ENCODE measurements at places on chromosomes 4 and X.

GRCh38 chrX:152926923-152927322, 29.1 kb downstream of the ZNF185 start:
- no peak for DNase-seq

GRCh38 chr4:58553679-58554078, 1443.5 kb upstream of the IGFBP7 start:
- DNase-seq = no peak

DNA sequence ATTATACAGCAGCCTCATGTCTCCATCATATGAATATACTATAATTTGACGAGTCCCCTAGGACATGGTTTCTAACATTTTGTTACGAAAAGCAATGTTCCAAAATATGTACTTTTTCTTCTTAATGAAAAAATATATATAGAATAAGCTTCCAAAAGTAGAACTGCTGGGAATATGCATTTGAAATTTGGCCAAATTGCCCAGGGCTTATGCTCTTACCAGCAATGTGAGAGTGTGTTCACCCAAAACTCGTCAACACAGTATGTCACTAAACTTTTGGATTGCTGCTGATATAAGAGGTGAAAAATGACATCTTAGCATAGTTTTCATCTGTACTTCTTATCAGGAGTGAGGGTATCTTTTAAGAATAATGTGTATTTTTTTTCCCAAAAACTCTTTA, 64.6 kb upstream of the STIM2 start:
- no peak for DNase-seq

DNA sequence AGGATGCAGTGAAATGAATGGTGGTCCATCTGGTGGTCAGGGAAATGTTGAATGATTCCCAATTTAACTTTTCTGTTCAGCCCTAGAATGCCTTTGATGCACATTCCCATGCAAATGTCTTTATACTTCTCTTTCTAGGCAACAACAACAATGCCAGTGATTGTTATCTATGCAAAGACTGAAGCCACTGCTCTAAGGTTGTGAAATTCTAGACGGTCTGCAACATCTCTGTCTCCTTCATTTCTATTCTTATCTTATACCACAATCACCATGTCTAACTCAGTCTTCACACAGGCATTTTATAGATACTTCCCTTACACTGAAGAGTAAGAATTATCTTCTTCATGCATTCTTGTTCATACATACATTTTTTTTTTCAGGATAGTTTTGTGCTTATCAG, 84.5 kb downstream of the HPGD start:
- DNase-seq = no peak

DNA sequence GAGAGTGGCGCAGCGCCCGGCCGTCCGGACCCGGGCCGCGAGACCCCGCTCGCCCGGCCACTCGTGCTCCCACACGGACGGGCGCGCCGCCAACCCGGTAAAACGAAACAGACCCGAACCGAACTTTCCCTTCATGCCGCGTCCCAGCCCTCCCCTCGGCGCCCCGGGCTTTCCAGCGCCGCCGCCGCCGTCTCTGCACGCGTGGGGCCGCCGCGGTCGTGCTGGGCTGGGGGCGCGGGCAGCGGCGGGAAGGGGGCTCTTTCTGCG, 222 bp downstream of the SMAD1 start:
- no peak for DNase-seq

DNA sequence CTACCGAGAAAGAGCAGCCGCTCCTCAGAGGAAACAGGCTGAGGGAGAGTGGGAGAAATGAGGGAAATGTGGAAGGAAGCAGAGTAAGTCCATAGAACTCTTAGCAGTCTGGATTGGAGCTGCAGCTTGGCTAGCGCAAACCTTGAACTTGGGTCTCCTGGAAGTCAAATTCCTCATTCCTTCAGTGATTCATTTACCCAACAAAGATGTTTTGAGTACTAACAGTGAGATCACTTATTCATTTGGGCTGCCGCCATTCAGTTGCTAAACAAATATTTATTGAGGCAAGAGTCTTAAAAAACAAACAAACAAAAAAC, 51.5 kb downstream of the SEL1L3 start:
- no peak for DNase-seq

GRCh38 chrX:10507876-10508275, 112.5 kb downstream of the MID1 start:
- DNase-seq = no peak

DNA sequence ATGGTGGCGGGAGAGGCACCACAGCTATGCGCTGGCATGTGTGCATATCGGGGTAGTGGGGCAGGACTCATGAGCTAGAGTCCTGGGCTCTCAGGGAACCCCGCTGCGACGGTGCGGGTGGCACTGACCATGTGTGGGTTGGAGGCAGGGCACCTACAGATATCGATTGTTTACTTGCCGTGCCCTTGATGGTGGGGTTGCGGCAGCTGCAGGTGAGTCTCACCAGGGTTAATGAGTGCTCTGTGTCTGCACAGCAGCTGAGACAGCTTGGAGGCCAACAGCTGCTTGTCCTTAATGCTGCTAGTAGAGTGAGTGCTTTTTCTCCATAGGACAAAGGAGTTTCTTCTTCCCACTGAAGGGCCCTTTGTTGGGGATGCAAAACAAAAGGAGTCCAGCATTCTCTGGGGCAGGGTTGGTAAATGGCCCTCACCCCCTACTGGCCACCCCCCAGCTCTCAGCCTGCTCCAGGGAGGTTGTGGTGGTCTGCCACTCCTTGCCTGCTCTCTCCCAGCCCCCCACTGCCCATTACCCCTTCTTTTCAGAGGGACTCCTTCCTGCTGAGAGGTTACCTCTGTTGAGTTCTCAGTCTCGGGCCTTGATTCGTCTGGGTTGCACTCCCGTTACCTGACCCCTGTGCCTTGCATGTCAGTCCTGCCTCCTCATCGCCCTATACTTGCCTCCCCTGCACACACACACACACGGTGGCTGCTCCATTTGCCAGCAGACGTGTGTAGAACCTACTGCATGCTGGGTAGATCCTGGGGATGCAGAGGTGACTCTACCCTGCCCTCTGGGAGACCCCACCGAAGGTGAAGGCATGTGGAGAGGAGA, 52.8 kb downstream of the TBC1D14 start:
- no peak for DNase-seq

All from activated CD8-positive, alpha-beta memory T cell treated with anti-CD3 and anti-CD28 coated beads for 4 hours (primary cell).